ENCODE measurements at places on chromosomes 1 and 21. TPM values are rescaled to one million over a fixed set of nuclear protein-coding genes. Genes with fewer than 3 reads are reported as not detected.

FMO2 gene
- 288 TPM for total RNA-seq

CLCA1 gene
- total RNA-seq, result not detected

EMC1 gene
- 39.2 TPM for total RNA-seq

DNA sequence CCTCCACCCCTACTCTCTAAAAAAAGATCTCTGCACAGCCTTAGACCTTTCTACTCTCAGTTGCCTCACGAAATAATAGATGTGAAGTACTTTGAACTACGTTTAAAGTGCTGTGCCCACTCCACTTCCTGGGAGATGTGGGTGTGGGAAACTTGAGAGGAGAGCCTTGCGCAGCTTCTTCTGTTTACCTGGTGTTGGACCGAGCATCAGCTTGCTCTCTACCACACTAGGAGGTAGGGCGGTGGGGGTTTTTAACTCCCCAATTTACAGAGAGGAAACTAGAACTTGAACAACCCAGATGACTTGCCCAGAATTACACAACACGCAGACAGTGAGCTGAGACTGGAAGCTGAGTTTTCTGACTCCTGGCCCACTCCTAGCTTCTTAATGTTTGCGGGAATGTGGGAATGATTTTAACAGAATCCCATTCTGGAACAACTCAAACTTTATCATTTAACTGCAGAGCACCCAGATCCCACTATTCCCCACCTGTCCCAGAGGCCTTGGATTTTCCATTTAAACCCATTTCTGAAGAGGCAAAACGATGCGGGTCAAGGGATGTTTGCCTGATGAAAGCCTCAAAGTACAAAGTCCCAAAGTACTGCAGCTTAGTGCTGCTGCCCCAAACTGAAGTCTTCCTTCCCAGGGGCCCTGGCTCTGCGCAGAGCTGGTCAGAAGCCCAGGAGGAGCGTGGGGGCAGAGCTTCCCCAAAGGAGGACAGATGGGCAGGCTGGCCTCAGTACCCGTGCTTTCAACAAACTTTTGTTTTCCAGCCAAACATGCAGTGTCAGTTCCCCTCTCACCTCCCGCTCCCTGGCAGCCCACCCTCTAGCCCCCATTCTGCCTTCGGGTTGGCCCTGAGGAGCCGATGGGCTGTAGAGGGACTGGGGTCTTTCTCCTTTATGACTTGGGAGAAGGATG is 19.0 kb downstream of the BTG2 start:
- peak; percentile 57 for DNase-seq

GRCh38 chr1:29084196-29084521 is 39.5 kb downstream of the TMEM200B start:
- no peak for DNase-seq

DNA sequence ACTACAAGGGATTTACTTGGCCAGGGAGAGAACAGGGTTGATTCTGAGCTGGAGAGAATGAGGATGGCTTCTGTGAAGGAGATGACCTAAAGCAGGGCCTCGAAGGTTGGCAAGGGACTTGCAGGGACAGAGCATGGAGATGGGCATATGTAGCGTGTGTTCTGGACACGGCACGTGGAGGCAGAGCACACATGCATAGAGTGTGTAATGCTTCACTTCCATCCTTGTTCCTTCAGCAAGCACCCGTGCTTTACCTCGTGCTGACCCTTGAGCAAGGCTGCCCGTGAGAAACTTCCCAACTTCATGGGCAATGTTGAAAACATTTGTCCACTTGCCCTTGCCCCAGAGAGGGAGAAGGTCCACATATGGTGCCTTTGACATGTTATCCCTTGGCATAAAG is 33.1 kb downstream of the NFIA start:
- no peak for DNase-seq

GRCh38 chr1:35580949-35581388 is 7.9 kb downstream of the TFAP2E start:
- DNase-seq, result no peak

GRCh38 chr1:200802865-200803512 is 64.3 kb downstream of the CAMSAP2 start:
- DNase-seq, result peak; percentile 71

- no peak for DNase-seq
Observed at GRCh38 chr1:85630493-85630892, 49.9 kb downstream of the CCN1 start.

Data from lower lobe of right lung (tissue), 2 donors.